Posterior vena cava (tissue), 2 donors: ENCODE measurements at places on chromosomes 2 and 18.

- no peak for DNase-seq
These were observed 54.5 kb upstream of the TMEM87B start for GRCh38 chr2:112000399-112001135.

GRCh38 chr2:45696708-45697107, 45.2 kb downstream of the PRKCE start:
- DNase-seq = no peak

- no peak for DNase-seq
These were observed 63.1 kb downstream of the NAPG start for GRCh38 chr18:10588975-10589374.

DNA sequence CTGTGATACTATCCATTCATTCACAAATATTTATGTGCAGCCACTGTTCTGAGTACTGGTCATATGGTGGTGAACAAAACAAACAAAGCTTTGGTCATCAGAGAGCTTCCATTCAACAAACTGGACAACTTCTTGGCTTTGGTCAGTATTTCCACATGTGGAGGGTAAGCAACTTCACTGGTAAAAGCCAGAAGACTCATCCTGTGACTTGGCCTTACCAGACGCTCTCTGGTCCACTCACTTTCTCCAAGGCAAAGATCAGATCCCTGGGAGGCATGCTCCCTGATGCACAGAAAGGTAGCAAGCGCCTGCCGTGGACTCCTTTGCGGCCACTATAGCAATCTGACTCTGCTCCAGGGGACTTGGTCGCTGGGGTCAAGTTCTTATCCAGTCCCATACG, 179.5 kb downstream of the EN1 start:
- no peak for DNase-seq

DNA sequence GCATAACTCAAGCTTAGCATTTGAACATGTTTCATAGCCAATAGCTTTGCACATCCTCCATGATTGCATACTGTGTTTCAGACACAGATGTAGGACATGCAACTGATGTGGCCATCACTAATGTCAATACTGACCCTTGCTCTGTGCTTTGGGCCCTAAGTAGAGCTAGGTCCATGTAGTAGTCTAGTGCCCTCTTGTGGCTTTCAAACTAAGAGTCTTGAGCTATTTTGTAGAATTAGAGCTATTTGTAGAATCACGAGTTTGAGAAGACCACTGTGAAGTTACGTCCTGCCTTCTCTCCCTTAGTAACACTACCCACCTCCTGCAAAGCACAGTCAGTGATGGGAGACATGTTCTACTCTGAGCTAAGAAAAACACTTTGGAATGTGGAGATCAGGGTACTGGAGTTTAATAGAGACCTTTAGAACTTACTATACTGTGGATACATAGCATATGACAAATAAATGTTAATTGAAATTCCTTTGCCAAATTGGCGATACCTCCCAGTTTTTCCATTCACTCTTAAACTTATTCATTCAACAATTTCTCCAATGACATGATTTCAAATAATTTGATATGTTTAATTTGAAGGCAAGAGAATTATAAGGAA, 306.5 kb upstream of the TNP1 start:
- no peak for DNase-seq
